ENCODE measurements at places on chromosomes 7 and 10. TPM values are rescaled to one million over a fixed set of nuclear protein-coding genes. Genes with fewer than 3 reads are reported as not detected.

DNA sequence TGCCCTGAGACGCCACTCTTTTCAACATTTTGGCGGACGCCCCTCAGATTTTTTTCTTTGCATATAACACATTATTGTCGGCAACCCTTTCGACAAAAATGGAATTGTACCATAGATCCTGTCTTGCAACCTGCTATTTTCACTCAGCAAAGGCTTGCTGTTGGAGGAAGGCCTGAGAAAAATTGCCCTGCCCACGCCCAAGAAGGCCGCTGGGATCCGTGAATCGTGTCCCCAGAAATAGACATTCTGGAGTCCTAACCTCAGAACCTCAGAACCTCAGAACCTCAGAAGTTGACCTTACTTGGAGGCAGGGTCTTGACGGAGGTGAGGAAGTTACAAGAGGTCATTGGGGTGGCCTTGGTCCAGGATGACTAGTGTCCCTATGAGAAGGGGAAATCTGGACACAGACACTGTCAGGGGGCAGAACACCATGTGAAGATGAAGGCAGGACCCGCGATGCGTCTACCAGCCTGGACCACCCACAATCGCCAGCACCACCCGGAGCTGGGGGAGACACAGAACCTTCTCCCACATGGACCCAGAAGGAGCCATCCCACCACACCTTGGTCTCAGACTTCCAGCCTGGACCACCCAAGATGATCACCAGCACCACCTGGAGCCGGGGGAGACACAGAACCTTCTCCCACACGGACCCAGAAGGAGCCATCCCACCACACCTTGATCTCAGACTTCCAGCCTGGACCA, 19.1 kb upstream of the DNAAF5 start:
- no peaks in the 10 kb centered on the region for H3K27me3 ChIP-seq
- H3K36me3 ChIP-seq = 0 out of 2 replicates have a peak, but pooled peaks cover 1% of the 10 kb centered on the region
- no peak overlapping the region for H3K4me3 ChIP-seq

MMP21 gene
- total RNA-seq = not detected

NME8 gene
- total RNA-seq = not detected

VPS37D gene
- total RNA-seq = 2.3 TPM

- no peaks in the 10 kb centered on the region for H3K27me3 ChIP-seq
- no peak overlapping the region for H3K27ac ChIP-seq
- H3K36me3 ChIP-seq = no peaks in the 10 kb centered on the region
- 0 out of 2 replicates have a peak, but pooled peaks cover 2% of the 10 kb centered on the region for H3K4me1 ChIP-seq
- DNase-seq = peak; percentile 46
Observed at GRCh38 chr10:93541402-93542357, 24.8 kb upstream of the FFAR4 start.

GRCh38 chr7:141558544-141559183, 7.5 kb downstream of the AGK start:
- no peak overlapping the region for H3K4me3 ChIP-seq
- DNase-seq = peak; percentile 55
- H3K36me3 ChIP-seq = peaks cover 7% of the 10 kb centered on the region
- no peaks in the 10 kb centered on the region for H3K27me3 ChIP-seq

TYW1B gene
- 1.8 TPM for total RNA-seq

- no peak overlapping the region for H3K4me3 ChIP-seq
- no peak overlapping the region for H3K27ac ChIP-seq
- no peaks in the 10 kb centered on the region for H3K27me3 ChIP-seq
- no peak for DNase-seq
Observed at GRCh38 chr7:74637745-74638144, 19.8 kb upstream of the GTF2I start.

DNA sequence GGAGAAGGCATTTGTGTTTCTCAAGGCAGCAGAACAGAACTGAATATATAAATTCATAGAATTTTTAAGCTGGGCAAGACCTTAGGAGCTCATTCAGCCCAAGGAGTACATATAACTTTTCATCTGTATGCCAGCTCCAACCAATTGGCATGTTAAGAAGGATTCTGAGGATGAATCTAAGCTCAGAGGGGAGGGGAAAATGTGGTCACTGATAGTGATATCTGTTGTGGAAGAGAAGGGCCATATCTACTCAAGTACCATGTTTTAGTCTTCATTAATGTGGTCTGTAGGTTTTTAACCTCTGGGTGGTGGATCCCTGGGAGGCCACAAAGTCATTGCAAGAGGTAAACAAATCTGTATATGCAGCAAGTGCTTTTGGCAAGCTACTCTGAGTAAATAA, 6.4 kb downstream of the CALD1 start:
- no peak overlapping the region for H3K27ac ChIP-seq
- H3K4me3 ChIP-seq = no peak overlapping the region
- no peak for DNase-seq
- H3K36me3 ChIP-seq = peaks cover 23% of the 10 kb centered on the region
- peaks cover 25% of the 10 kb centered on the region for H3K4me1 ChIP-seq
- H3K27me3 ChIP-seq = no peaks in the 10 kb centered on the region

- peaks cover 11% of the 10 kb centered on the region for H3K4me1 ChIP-seq
- H3K27me3 ChIP-seq = no peaks in the 10 kb centered on the region
- peak; percentile 62 for DNase-seq
- peak overlapping the region; percentile 98 for H3K4me3 ChIP-seq
- H3K27ac ChIP-seq = peak overlapping the region; percentile 67
Observed at GRCh38 chr10:34813626-34814222, 1.4 kb downstream of the PARD3 start.

DNA sequence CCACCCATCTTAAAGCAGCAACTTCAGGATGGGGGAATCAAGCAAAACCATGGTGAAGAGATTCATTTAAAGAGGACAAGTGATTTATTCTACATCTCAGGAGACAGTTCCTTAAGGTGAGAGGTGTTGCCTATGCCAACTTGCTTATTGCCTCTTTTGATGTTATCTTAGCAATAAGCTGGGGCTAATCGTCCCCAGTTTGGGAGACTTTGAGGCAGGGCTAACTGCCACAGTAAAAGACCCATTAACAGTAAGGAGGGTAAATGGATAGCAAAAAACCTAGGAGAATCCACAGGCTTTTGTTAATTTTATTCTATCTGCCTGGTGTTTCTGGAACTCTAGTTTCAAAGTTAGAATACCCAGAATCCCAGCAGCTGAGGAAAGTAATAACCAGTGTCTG, 22.1 kb upstream of the HERPUD2 start:
- no peak overlapping the region for H3K4me3 ChIP-seq
- H3K27me3 ChIP-seq = no peaks in the 10 kb centered on the region
- peak overlapping the region; percentile 47 for H3K27ac ChIP-seq
- peaks cover 4% of the 10 kb centered on the region for H3K4me1 ChIP-seq
- DNase-seq = no peak

- H3K4me3 ChIP-seq = no peak overlapping the region
- no peak for DNase-seq
- no peaks in the 10 kb centered on the region for H3K27me3 ChIP-seq
- no peaks in the 10 kb centered on the region for H3K36me3 ChIP-seq
- H3K27ac ChIP-seq = no peak overlapping the region
Observed at GRCh38 chr10:3528271-3528670, 256.7 kb downstream of the KLF6 start.

MSS51 gene
- 1.1 TPM for total RNA-seq

GRCh38 chr10:28914701-28915100, 237.4 kb downstream of the BAMBI start:
- H3K36me3 ChIP-seq = no peaks in the 10 kb centered on the region
- no peak overlapping the region for H3K4me3 ChIP-seq

VSTM4 gene
- total RNA-seq = 2.5 TPM

DNA sequence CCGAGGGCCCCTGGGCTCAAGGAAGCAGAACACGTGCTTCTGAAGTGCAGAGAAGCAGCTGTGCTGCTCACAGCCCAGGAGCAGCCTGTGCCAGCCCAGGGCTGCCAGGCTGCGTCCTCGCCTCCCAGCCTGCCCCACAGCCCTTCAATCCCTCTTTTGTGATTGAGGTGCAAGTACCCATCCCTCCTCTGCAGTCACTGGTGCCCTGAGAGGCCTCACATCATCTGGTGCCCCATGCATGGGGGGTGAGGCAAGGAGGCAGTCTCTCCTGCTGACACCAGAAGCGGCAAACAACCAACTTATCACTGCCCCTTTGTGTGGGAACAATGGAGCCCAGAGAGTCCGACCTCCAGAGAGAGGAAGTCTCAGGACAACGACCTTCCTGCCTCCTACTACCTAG, 49.8 kb upstream of the FGFR2 start:
- H3K27me3 ChIP-seq = no peaks in the 10 kb centered on the region
- H3K4me3 ChIP-seq = no peak overlapping the region
- H3K36me3 ChIP-seq = no peaks in the 10 kb centered on the region
- DNase-seq = no peak
- H3K4me1 ChIP-seq = no peaks in the 10 kb centered on the region
